Activated CD8-positive, alpha-beta memory T cell treated with anti-CD3 and anti-CD28 coated beads, Interleukin-2, amount 10 ng/mL, durations not matched to agents 7 days and 5 days (primary cell): ENCODE measurements at places on chromosomes 1 and 21. TPM values are rescaled to one million over a fixed set of nuclear protein-coding genes. Genes with fewer than 3 reads are reported as not detected.

DNA sequence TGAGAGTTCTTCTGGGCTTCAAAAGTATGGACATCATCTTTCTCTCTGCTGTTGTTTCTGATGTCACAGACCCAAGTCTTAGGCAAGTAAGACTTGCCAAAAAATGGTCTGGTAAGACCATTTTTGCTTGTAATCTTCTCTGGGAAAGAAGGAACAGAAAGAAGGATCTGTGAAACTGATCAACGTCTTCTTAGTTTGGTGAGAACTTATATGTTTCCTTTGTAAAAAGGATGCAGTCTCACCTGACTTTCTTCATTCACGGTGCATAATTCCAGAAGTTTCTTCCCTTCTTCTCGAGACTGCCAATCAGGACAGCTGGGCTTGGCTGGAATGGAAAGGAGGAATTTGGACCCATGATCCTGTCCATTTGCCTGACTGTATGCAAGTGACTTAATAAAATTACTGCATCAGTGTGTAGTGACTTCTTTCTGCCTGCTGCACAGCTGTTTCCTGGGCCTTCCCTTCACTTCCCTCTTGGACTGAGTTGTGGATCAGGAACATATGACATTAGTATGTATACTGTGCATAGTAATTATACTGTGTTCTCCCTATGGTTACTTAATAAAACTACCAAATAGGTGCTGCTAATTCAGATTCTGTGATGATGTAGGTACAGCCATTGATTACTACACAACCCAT, 7.6 kb upstream of the DENND1B start:
- no peak for DNase-seq

The RIIAD1 gene
- not detected for total RNA-seq

GRCh38 chr1:17516303-17517214, 22.9 kb upstream of the ARHGEF10L start:
- no peak for DNase-seq

- no peak for DNase-seq
Measured at GRCh38 chr1:244022311-244022710, 28.8 kb upstream of the ZBTB18 start.

The C1orf115 gene
- total RNA-seq, result 0.16 TPM

- no peak for DNase-seq
Measured at GRCh38 chr1:46802081-46802480, 3.2 kb downstream of the CYP4B1 start.

DNA sequence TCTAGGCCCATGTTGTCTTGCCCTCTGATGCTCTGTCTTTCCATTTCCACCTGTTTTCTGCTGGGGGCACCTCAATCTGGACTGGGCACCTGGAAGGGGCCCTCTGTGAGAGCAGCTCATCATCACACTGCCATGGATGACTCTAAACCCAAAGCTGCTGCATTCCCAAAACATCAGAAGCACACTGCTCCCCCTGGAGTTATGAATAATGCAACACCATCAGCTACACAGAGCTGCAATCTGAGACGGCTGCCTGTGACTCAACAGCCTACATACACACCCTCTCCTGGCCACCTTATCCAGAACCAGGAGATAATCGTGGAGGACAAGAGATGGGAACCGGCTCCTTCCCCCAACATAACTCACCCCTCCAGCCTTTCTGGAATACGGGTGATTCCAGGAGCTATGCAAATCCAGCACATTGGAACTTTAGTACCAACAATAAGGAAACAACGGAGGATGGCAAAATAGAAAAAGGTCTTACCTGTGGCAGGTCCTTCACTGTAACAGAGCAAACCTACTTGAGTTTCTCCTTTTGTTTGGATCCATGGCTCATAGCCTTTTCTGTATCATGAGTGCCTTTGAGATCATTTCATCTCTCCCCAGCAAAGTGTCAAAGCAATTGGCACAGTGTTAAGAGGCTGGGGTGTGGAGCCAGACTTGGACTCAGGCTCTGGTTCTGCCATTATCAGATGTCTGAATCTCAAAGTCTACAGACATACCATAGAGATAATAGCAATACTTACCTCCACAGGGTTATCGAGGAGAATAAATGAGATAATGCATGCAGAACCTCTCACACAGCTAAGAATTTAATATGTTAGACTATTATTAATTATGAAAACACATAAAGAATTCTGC, 29.3 kb downstream of the AK2 start:
- DNase-seq, result no peak

- no peak for DNase-seq
Measured at GRCh38 chr1:237390823-237391222, 348.8 kb downstream of the RYR2 start.

- DNase-seq, result no peak
Measured at GRCh38 chr1:219659005-219659600, 46.2 kb upstream of the ZC3H11B start.

The DEPDC1 gene
- 28.3 TPM for total RNA-seq

The LMX1A gene
- total RNA-seq, result not detected

GRCh38 chr1:61238359-61238665, 156.0 kb downstream of the NFIA start:
- no peak for DNase-seq

GRCh38 chr21:18058731-18059398, 185.8 kb upstream of the CHODL start:
- no peak for DNase-seq

GRCh38 chr1:158328426-158328825, 2.9 kb downstream of the CD1B start:
- no peak for DNase-seq

- DNase-seq, result no peak
Measured at GRCh38 chr1:184513421-184513820, 126.6 kb downstream of the C1orf21 start.

DNA sequence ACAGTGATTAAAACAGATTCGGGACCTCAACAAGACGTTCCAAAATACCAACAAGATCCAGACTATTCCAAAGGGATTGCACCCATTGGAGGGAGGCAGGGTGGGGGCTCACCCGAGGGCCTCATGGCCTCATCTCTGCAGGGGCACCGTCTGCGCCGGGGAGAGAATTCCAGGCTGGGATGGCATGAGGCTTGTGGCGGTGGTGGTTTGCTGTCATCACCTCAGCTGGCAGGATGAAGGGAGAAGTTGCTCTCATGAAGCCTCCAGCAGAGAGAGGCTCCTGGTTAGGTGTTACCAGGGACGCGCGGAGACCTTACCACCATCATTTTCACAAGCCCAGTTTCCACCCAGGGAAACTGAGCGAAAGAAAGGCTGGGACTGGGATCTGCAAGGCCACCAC, 6.7 kb upstream of the PDPN start:
- DNase-seq, result no peak

GRCh38 chr1:169886931-169887330, 6.8 kb downstream of the SCYL3 start:
- no peak for DNase-seq

The CELA2B gene
- total RNA-seq, result not detected

The C1QA gene
- total RNA-seq, result not detected

DNA sequence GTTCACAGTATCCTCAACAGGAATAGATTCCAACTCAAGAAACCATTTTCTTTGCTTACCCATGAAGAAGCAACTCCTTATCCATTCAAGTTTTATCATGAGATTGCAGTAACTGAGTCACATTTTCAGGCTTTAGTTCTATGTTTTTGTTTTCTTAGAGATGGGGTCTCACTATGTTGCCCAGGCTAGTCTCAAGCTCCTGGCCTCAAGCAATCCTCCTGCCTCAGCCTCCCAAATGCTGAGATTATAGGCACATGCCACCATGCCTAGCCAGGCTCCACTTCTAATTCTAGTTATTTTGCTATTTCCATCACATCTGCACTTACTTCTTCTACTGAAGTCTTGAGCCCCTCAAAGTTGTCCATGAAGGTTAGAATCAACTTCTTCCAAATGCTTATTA, 143.3 kb upstream of the HP1BP3 start:
- no peak for DNase-seq
